ENCODE measurements at places on chromosomes 16 and 17. TPM values are rescaled to one million over a fixed set of nuclear protein-coding genes. Genes with fewer than 3 reads are reported as not detected.

DNA sequence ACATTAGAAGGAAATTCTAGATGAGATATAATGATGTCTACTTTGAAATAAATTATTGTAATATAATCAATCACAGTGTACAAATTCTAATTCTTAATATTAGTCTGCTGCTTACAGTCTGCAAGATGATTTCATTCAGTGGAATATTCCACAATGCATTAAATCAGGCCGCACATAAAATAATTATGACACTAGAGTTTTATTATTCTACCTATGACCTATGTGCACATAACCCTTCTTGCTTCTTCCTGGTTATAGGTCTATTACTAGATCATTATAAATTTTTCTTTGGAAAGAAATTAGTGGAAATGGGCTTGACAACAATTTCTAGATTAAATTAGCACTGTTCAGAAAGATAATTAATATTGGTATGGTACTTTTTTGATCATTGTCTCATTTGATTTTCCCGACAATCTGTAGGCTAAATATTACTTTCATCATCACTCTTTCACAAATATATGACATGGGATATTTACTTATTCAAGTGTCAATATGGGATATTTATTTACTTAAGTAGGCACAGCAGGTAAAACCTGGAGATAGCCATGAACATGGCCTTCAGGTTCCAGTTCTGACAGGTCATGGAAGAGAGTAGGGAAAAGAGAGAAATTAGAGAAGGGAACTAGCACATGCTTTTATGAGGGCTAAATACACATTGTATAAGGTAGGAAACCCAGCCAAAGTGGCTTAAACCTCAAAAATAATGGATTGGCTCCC lies 476.4 kb downstream of the TOX3 start:
- no peak for DNase-seq

GRCh38 chr17:78289802-78290363 lies 58.5 kb downstream of the TMEM235 start:
- DNase-seq = peak; percentile 74

DNA sequence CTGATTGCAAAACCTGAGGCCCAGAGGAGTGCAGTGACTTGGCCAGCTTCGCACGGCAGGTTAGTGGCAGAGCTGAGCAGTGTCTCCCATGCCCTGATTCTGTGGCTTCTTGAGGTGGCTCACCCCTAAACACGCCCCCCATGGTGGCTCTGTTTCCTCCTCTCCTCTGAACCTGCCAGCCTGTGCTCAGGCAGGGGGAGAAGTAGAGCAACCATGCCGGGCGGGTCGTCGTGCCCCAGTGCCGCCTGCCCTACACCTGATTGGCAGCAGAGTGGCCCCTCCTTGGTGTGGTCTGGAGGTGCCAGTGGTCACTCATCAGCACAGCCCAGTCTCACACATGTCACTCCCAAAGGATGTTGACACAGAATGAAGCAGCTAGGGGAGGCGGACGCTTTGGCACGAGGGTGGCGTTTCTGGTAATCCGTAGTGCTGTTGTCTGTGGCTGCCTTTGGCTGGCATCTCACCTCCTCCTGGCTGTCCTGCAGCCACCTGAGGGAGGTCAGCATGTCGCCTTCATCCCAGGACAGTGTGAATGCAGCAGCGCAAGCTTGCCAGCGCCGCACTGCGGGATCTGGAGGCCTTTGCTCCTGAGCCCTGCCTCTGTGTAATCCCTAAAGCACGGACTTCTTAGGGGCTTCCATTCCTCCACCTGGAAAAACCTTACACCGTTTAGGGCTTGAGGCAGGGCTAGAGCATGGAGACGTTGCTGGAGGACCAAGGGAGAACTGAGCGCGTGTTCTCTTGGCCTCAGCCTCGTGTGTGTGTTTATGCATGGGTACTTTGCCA lies 294.7 kb downstream of the SEC14L1 start:
- DNase-seq = no peak

ALDH3A1 gene
- total RNA-seq = not detected

DNA sequence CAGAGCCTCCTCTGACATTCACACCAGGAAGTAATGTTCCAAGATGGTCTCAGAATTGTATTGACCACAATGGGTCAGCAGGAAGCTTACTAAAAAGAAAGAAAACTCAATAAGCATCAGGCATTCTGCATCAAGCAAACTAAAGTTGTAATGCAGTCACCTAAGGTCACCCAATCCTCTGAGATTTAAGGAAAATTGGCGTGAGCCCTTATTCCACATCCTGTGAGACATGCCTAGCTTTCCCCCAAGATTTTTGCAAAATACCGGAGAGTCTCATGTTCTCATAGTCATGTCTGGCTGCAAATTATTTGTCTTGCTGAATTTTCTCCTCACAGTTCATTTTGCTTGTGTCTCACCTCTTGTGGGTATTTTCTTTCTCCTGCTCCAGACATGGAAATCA lies 417.1 kb upstream of the SOX9 start:
- no peak for DNase-seq

CES3 gene
- total RNA-seq = 2.2 TPM

DNA sequence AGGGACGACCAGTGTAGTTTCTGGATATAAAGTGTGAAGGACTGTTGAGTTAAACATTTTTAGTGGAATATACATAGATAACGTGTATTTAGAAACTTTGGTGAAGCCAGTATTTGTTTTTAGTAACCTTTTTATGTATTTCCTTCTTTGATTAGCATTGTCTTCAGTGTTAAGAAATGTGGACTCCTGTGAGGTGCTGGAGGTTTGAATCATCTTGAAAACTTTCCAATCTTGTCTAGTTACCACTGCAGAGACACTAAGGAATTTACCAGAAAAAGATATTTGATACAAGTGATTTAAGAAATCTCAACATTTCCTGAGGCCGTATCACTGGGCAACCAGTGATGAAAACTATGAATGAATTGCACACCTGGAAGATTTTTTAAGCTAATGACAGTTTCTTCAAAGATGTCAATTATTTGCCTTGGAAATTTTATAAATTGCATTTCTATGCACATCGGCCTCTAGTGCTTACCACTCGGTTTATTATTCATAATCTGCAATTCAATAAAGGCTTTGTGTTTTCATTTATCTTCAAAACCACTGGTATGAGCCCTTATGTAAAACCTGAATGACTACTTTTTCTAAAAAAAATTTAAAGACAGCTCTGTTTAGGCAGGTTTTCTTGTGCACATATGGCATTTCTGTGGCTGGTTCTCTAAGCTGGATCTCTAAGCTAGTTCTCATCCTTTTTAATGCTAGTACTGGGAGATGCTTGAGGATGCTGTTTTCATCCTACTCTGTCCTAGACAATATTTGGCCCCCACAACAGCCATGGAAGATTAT lies 31.4 kb upstream of the ADCY7 start:
- DNase-seq = no peak

GRCh38 chr17:65362826-65363225 lies 198.6 kb downstream of the AXIN2 start:
- peak; percentile 57 for DNase-seq

KARS1 gene
- total RNA-seq = 178 TPM

NAGS gene
- 1.5 TPM for total RNA-seq

OSGIN1 gene
- total RNA-seq = 69.7 TPM

- no peak for DNase-seq
These were observed 28.9 kb upstream of the WSCD1 start for GRCh38 chr17:6041246-6041645.

- DNase-seq = no peak
These were observed 5.0 kb upstream of the CCDC42 start for GRCh38 chr17:8749616-8750015.

GRCh38 chr17:17088541-17089525 lies 46.6 kb downstream of the MPRIP start:
- no peak for DNase-seq

Data from Caki2 (cell line).